Activated CD8-positive, alpha-beta memory T cell treated with anti-CD3 and anti-CD28 coated beads, Interleukin-2, amount 50 U/mL, for 48 hours (primary cell): ENCODE measurements at places on chromosomes 2 and 18.

DNA sequence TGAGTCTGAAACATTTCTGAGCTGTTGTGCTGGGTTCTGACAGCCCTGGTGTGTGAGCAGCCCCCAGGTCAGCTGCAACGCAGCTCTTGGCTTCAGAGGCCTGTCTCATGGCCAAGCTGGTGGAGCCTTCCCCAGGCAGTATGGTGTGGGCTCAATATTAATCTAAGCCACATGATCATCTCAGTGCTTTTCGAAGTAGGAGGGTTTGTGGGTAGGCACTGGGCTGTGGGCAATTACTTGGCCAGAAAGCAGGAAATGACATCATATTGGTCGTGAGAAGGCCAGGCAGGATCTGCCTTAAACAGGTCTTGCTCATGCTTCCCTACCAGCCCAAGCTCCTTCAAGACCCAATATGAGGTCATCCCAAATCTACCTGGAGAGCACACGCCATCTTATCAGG is 26.9 kb downstream of the LOXHD1 start:
- no peak for DNase-seq

- DNase-seq: no peak
Observed at GRCh38 chr2:161173541-161174194, 13.4 kb downstream of the TANK start.

- DNase-seq: no peak
Observed at GRCh38 chr18:8847900-8848299, 142.5 kb downstream of the MTCL1 start.

DNA sequence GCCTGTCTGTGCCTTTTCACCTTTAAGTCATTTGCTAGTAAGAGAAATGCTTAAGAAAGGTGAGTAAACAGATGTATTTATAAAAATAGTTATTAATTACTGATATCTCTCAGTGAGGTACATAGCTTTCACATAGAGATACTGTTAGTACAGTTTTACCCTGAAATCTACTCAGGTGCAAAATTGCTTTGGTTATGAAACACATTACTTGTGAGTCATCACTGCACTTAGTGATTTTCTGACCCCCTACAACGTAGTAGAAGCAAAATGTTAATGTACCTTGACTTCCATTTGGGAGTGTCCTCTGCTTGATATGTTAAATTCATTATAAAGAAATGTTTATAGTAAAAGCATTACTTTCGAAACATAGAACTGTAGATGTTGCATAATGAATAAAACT is 6.5 kb downstream of the GLS start:
- no peak for DNase-seq

DNA sequence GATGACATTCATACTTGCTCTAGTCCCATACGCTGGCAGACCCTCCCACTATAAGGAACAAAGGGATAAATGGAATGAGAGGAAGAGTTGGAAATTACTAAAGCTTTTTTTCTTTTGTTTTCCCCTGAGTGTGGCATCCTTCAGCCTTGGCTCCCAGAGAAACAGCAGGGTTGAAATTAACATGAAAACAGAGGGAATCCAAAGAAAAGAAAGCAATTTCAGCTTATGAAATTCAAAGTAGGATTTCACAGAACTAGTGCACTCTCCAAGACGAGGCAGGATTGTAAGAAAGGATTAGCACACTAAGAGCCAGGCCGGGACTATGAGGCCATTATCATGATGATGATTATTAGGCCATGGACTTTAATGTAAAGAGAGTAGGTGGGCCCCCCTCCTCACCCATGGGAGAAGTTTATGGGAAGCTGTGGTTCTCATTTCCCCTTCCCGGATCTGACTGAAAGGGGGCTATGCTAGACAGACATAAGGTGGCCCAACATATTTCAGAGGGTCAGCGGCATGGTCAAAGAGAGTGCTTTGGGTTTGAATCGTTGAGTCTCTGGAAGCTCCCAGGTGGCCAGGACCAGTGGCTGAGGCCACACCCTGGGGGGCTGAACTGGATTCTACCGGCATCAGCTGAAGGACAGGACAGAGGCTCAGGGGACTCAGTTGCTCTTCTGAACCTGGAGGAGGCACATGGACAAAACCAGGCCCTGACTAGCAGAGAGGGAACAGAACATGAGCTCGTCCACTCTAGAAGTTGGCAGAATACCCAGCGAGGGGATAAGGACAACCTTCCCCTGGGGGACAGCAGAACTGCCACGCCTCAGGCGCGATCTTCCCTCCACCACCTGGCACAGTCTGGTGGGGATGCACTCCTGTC is 100.1 kb upstream of the ARL4C start:
- no peak for DNase-seq

- DNase-seq: no peak
Observed at GRCh38 chr2:1627628-1628381, 116.5 kb downstream of the PXDN start.

DNA sequence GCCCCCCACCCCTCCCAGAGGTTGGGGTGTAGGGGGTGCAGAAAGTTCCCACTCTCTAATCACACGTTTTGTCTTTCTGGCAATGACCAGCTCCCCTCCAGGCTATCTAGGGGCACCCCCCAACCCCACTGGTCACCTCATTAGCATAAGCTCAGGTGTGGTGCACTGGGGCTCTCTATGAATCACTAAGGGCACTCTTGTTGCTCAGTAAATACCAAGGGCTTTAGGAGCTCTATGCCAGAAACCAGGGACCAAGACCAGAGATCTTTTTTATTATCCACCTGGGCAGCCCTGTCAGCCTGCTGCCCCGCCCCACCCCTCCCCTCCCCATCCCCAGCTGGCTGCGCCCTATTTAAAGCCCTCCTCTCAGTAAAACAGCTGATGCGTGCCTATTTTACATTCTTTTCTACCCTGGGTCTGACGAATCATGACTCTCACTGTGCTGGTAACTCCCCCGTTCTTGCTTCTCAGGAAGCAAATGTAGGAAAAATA is 24.3 kb downstream of the NCK2 start:
- DNase-seq: peak; percentile 51
